ENCODE measurements at places on chromosomes 7 and 10.

DNA sequence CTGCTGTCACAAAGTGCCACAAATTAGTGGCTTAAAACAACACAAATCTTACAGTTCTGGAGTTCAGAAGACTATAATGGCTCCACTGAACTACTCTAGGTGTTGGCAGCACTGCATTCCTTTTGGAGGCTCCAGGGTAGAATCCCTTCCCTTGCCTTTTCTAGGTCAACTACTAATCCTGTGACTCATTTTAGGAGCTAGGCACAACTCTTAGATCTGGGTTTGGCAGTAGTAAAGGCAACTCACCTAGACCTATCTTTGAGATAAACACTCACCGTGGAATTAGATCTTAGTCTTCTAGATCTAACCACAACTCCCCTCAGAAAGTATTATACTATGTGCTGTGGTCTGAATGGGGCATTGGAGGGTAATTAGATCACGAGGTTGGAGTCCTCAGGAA lies 60.4 kb downstream of the ANKIB1 start:
- DNase-seq: no peak

- no peak for DNase-seq
Measured at GRCh38 chr10:26627324-26627723, 70.2 kb upstream of the PDSS1 start.

DNA sequence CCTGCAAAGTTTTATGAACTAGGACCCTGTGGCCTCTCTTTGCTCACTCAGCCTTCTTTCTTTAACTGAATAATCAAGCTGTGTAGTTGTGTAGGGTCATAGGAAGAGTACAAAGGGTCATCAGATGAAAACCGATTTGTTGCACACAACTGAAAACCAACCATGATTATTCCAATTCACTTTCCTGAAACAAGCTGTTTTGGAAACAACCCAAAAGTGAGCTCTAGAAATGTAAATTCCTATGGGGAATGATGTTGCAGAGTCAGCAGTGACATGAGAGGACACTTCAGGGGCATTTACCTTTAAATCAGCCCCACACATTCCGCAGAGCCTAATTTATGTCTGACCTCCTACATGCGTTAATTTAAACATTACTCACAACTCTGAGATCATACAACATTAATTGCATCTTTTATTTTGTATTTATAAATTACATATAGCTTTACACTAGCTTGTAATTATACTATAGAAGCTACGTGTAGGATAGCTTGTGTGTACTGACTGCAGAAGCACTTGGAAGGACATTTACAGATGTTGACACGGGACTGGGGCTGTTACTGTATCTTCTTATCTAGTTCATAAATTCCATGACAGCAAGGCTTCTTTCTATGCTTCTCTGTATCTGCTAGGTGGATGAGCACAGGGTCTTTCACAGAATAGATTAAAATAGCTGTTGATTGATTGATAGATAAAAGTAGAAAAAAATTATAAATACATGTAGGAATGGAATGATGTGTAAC lies 139.9 kb upstream of the AKR1E2 start:
- DNase-seq: no peak

- DNase-seq: peak; percentile 54
Measured at GRCh38 chr10:33126742-33127141, 168.7 kb upstream of the ITGB1 start.

DNA sequence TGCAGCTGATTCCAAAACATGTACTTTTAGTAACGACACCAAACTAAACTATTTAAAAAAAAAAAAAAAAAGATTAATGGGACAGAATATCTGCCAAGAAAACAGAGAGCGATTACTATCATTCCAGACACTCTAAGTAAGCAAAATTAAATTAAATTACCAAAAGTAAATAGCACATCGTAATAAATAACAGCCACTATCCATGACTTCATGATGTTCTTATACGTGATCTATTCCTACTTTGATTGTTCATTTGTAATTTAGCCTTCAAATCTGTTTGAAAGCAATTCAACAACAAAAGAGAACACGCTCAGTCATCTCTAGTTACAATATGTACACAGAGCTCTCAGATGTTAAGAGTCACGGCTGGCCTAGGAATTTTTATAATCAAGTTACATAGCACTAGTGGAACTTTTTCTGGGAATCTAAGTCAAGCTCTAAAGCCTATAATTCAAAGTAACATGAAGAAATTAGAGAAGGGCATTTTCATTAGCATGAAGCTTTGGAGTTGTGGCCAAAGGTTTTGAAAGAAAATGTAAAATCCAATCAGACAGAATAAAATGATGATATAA lies 241.7 kb upstream of the NEBL start:
- DNase-seq: no peak

- no peak for DNase-seq
Measured at GRCh38 chr7:32161708-32162107, 91.5 kb upstream of the PDE1C start.

DNA sequence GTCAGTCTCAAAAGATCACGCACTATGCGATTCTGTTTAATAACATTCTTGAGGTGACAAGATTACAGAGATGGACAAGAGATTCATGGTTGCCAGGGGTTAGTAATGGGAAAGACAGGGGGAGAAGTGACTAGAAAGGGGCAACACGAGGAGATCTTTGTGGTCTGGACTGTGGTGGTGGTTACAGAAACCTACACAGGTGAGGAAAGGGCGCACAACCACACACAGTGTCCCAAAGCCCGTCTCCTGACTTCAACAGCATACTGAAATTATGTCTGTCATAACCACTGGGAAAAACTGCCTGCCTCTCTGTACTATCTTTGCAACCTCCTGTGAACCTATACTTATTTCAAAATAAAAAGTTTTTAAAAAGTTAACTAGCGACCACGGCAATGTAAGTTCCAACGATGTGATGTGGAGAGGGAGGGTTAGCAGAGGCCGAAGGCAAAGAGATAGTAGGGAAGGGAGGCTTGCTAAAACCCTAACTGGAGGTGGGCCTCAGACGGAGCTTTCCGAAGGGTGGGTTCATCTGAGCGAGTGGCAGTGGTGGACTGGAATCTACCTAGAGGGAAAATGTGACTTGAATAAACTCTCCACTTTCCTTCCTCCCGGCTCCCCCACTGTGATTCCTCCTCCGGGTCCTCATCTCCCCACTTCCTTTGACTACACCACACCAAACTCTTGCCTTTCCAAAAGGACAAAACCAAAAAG lies 43.7 kb downstream of the GNA12 start:
- no peak for DNase-seq

- no peak for DNase-seq
Measured at GRCh38 chr7:138359870-138360559, 100.0 kb upstream of the TRIM24 start.

- DNase-seq: no peak
Measured at GRCh38 chr10:43136995-43137716, 1.1 kb upstream of the CSGALNACT2 start.

DNA sequence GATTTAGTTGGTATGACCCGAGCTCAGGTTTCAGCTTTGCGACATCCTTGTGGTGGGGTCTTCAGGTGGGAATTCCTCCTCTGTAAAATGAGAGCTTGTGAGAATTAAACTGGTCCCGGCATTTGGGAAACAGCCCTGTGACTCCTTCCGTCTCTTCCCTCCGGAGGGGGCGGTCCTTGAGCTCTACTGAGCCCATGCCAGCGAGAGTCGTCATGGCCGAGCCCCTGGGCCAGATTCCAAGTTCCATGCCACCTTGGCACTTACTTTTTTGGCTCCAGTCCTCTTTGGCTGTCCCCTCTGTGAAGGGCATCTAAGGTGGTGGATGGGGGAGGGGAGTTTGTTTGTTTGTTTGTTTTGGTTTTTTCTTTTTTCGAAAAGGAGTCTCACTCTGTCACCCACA lies 47.6 kb downstream of the GTF2IRD1 start:
- DNase-seq: no peak

GRCh38 chr10:106410331-106410730 lies 754.2 kb downstream of the SORCS1 start:
- no peak for DNase-seq

GRCh38 chr7:28155019-28155660 lies 25.5 kb downstream of the JAZF1 start:
- peak; percentile 24 for DNase-seq

Data from stimulated activated CD4-positive, alpha-beta T cell treated with anti-CD3 and anti-CD28 coated beads, Interleukin-15, amount 100 ng/mL, for 24 hours (primary cell).